ENCODE measurements at places on chromosomes 1 and 21. TPM values are rescaled to one million over a fixed set of nuclear protein-coding genes. Genes with fewer than 3 reads are reported as not detected.

Gene LCA5L
- under 0.01 TPM for total RNA-seq

Gene FCGR2B
- 0.41 TPM for total RNA-seq

Gene OR4F29
- not detected for total RNA-seq

Gene AADACL4
- not detected for total RNA-seq

Gene NBPF3
- total RNA-seq: 11.0 TPM

Gene PLA2G2C
- not detected for total RNA-seq

Gene CR1L
- total RNA-seq: not detected

Gene TMCC2
- total RNA-seq: 33.0 TPM

Gene OR6F1
- not detected for total RNA-seq

Gene ATF6
- 25.3 TPM for total RNA-seq

Gene OR10J1
- not detected for total RNA-seq

Gene ALG14
- total RNA-seq: 3.7 TPM

Measured in frontal cortex (tissue), 4 donors.